ENCODE measurements at places on chromosomes 11 and 22.

- peak; percentile 92 for DNase-seq
These were observed 658 bp downstream of the C11orf71 start for GRCh38 chr11:114399490-114400215.

DNA sequence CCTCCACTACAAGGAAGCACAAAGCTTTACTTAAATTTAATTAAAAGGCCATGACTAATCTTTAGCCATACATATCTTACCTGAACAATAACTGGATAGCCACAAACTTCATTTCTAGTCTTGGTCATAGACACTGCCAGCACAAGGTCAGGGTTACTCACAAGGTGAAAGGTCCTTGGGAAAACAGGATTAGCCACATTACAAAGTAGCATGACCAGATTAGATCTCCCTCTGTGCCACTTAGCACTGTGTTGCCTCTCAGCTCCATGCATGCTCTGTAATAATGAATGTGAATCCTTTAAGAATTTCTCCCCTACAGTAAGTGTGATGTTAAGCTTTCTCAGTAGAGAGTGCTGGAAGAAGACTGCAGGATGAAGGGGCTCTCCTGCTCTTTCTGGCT lies 325.1 kb upstream of the MPPED2 start:
- no peak for DNase-seq

DNA sequence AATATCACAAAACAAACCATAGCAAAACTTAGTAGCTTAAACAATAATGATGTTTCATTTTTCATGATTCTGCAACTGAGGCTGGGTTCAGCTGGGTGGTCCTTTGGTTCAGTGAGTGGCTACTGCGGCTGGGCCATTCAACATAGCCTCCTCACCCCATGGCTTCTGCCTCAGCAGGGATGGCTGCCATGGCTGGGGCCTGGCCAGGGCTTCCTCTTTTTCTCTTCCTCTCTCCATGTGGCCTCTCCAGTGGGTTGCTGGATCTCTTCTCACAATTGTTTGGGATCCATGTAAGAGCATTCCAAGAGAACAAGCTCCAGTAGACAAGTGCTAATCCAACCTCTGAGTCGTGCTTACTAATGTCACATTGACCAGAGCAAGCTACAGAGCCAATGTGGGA lies 248.6 kb upstream of the PLET1 start:
- no peak for DNase-seq

- no peak for DNase-seq
These were observed 185.5 kb downstream of the MN1 start for GRCh38 chr22:27616033-27616432.

DNA sequence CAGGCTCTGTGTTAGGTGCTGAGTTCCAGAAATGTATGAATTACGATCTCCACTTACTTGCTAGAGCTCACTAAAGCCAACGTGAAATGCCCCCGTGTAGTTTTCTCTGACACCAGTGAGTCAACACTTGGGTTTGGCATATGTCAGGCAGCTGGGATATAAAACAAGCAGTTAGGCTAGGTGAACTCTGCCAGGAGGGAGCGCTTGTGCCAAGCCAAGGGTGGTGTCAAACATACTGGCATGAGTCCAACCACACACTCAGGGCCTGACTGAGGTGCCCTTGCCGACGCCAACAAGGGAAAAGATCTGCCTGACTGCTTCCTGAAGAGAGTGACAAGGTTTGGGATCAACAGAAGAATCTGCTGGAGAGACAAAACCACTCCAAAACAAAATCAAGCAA lies 167.8 kb upstream of the NARS2 start:
- DNase-seq = no peak

GRCh38 chr11:68254421-68254820 lies 17.4 kb downstream of the C11orf24 start:
- DNase-seq = no peak

- no peak for DNase-seq
These were observed 118.0 kb downstream of the SIK3 start for GRCh38 chr11:116980136-116980793.

DNA sequence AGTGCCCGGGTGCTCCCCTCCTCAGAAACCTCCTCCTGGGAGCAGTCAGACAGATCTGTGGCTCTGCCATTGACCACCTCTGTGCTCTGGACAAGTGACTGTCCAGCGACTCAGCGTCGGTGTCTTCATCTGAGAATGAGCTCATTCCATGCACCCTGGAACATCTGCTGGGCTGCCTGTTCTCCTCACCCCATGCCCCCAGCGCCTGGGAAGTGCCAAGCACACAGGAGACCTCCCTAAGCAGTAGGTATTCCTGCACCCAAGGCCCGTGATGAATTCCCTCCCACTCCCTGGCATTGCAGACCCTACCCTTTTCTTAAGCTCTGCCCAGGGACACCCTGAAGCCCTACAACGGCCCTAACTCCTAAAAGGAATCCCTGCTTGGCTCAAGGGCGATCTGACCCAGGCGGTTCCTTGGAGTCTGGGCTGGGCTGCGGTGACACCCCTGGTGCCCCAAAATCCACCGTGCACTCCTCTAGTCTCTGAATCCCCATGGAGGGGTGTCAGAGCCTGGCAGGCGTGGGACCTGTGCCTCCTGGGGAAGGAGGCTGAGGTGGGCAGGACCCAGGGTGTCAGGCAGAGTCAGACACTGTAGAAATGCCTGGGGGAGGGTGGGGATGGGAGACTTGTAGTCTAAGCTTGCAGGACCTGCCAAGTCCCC lies 92.0 kb downstream of the CEP164 start:
- no peak for DNase-seq

Measured in esophagus muscularis mucosa (tissue), 4 donors.